ENCODE measurements at places on chromosomes 4 and X.
A peak's percentile ranks its signal among the peaks of the same experiment; 100 is the strongest.

GRCh38 chrX:39900777-39901170 is 197.0 kb downstream of the BCOR start:
- peak; percentile 71 for DNase-seq

DNA sequence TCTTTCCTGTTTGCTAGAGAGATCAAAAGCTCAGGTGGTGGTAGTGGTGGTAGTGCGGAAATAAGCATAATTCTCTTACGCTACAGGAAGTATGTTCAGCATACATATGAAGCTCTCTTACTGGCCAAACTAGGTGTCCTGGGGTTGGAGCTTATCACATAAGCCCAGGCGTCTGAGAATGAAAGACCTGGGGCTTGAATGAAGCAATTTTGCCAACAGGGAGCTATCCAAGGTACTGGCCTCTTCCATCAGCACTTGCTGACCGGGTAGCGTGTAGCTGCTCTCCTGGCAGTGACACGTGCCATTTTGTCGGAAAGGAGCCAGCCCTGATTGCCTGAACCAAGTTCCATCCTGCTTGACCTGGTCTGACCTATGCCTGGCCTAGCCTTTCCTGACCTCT is 65.9 kb upstream of the HPF1 start:
- DNase-seq = no peak

- DNase-seq = no peak
Observed at GRCh38 chr4:89489338-89489771, 181.8 kb upstream of the GPRIN3 start.

DNA sequence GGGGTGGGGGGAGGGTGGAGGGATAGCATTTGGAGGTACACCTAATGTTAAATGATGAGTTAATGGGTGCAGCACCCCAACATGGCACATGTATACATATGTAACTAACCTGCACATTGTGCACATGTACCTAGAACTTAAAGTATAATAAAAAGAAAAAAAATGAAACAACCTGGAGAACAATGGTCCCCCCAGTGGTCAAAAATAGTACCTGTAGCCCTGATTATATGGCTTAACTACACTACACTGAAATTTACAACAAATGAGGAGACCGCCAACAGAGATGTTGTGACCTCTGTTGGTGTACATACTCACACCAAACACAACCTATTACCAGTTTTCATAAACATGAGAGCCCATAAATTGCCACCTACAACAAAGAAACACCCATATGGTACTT is 7.3 kb upstream of the MAGEE1 start:
- DNase-seq = no peak

DNA sequence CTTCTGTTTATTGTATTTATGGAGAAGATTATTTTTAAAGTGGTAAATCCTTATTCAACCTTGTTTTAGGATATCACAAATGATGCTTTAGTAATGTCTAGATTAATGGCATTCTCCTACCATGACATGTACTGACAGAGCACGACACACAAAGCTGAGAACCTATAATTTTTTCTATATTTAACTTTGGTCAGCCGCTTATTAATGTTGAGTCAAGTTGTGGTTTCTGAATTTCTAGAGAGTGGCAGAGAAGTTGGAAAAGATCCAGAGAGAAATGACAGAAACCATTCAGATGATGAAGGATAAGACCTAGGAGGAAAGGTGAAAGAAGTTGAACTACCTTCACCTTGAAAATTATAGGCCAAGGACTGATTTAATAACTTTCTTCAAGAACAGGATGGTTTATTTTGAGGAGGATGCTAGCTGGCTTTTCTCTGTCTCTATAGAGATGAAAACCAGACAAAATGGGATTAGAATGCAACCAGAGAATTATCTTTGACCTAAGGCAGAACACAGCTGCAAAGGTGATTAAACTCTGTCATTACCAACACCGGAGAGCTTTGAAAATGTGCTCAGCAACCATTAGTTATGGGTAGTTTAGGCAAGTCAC is 62.6 kb upstream of the TSPAN5 start:
- DNase-seq = no peak

- no peak for DNase-seq
Observed at GRCh38 chr4:150116506-150116905, 38.3 kb downstream of the DCLK2 start.

- no peak for DNase-seq
Observed at GRCh38 chr4:168877511-168878491, 132.3 kb downstream of the CBR4 start.

DNA sequence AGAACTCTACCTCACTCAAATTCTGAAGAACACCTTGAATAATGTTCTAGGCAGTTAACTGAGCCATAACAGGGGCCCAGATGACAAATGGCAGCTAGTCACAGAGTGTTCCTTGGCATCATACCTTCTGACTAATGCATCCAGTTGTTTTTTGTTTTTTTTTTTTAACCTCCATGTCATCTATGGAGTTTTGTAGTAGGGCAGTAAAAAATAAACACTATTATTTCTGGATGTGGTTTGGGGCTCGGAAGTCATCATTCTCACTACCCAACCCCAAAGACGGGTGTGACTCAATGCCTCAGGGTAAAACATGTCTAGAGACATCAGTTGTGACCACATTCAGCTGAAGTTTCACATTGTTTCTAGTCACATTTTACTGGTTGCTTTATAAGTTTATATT is 31.2 kb upstream of the MCF2 start:
- DNase-seq = no peak

GRCh38 chr4:53059256-53059655 is 197.1 kb downstream of the RASL11B start:
- no peak for DNase-seq

DNA sequence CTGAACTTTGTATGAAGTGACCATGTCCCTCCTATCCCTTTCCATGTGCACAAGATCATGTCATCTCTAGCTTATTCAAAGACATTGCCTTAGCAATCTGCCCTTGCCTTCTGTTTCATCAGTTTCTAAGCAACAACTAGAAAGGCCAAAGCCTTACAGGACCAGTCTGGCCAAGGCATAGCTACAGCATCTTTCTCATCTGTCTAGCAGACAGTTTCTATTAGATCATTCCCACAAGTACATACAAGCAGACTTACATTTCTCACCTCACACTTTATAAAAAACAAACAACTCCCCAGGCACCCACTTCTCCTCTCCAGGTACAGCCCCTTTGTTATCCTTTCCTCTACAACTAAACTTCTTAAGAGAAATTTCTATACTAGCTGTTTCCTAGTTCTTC is 188.7 kb upstream of the AADAT start:
- no peak for DNase-seq

DNA sequence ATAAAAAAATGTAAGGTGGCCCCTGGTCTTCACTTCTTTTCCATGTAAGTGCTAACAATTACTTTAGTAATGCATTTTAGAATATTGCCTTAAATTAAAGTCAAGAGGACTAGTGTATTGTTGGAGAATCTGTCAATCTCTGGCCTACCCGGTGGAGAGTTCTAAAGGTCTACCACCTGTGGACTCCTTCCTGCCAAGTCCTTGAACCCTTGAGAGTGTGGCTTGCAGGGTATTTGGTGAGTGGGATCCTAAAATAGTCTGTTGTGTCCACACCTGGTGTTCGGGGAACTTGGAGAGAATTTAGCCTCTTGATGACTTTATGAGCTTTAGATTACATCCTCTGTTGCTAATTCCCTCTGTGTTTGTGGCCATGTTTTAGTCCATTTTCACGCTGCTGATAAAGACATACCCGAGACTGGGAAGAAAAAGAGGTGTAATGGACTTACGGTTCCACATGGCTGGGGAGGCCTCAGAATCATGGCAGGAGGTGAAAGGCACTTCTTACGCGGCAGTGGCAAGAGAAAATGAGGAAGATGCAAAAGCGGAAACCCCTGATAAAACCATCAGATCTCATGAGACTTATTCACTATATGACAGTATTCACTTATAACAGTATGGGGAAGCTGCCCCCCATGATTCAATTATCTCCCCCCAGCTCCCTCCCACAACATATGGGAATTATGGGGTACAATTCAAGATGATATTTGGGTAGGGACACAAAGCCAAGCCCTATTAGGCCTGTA is 23.8 kb downstream of the DDIT4L start:
- no peak for DNase-seq

GRCh38 chr4:16513876-16514275 is 287.6 kb upstream of the TAPT1 start:
- DNase-seq = no peak

- peak; percentile 57 for DNase-seq
Observed at GRCh38 chr4:110195561-110196205, 2.7 kb downstream of the ELOVL6 start.

- no peak for DNase-seq
Observed at GRCh38 chr4:22780317-22780716, 87.6 kb downstream of the GBA3 start.

Measured in NCI-H146 (cell line).